ENCODE measurements at places on chromosomes 13 and 19.
A peak's percentile ranks its signal among the peaks of the same experiment; 100 is the strongest.

- no peak for DNase-seq
Measured at GRCh38 chr13:62932256-62932883, 1516.7 kb upstream of the PCDH20 start.

DNA sequence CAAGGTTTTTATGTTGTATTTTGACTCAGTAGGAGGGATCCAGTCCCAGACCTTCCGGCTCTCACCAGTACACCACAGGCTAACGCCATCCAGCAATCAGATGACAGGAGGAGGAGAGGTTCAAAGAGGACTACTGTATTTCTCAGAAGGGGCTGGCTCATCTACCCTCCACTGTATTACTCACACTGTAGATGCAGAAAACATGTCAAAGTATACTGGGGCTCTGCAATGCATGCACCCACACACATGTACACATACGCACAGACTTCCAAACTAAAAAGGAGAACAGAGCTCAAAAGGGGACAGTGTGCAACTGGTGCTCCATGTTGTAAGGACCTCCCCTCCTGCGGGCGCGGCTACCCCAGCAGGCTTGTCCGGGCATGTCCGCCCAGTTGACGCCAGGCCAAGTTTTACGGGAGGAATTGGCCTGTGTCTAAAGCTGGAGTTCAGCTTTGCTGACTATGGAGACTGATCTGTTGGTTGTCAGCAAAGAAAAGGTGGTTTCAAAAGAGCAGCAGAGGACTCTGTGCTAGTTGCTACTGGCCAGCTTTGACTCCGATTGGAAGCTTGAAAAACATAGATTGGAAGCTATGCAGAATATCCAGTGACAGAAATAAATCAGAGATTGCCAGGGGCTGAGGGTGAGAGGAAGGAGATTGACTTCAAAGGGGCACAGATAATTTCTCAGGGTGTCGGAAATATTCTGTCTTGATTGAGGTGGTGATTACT, 314.2 kb downstream of the DLEU7 start:
- peak; percentile 81 for DNase-seq

GRCh38 chr19:18666784-18667183, 16.7 kb upstream of the CRTC1 start:
- no peak for DNase-seq

- no peak for DNase-seq
Measured at GRCh38 chr13:39935155-39935554, 279.7 kb downstream of the COG6 start.

GRCh38 chr13:103349211-103349980, 283.2 kb upstream of the SLC10A2 start:
- no peak for DNase-seq

DNA sequence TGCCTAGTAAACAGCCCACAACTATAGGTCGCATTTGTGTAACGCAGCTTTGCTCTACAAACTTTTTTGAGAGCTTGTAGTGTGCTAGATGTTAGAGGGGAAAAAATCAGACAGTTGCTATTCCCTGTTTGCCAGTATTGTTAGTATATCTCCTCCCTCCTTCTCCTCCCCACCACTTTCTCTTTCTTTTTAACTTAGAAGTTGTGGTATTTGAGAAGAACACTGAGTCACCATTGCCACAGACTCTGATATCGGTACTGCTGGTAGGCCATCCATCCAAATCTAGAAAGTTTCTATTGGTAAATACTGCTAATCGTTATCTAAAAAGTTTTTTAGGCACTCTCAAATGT, 666 bp downstream of the POMP start:
- no peak for DNase-seq

GRCh38 chr19:34962687-34963572, 1.1 kb downstream of the ZNF792 start:
- no peak for DNase-seq

DNA sequence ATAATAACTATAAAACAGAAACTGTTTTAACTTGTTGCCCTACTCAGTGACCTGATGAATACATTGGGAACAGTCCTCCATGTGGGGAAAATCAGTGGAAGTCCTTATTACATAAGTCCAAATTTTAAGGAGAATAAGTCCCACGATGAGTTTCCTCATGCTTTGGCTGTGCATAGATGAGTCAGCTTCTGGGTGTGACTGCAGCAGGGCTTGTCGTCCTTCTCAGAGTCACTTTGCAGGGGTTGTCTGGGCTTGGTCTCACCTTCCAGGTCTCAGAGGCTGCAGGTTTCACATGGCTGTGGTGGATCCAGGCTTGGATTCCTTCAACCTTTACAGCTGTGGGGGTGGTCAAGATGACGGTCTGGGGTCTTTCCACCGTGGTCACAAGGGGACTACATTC, 85.6 kb downstream of the SLC25A15 start:
- no peak for DNase-seq

DNA sequence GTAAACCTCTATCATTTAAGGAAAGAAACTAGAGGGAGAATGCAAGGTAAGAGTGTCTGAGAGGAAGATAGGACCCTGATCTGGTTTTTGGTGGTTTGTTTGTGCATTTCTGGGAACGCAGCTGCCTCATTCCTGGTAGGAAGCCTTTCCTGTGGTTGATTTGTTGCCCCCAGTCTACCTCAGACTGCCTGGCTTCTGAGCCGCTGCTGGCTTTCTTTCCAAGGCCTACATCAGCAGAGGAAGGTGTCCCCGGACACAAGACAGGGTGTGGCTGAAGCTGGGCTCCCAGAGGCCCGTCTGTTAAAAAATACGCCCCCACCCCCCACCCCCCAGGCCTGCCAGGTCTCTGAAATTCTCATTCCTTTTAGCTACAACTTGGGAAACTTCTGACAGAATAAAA, 42.6 kb downstream of the C13orf42 start:
- DNase-seq: no peak

GRCh38 chr13:93951951-93952350, 527.5 kb downstream of the DCT start:
- no peak for DNase-seq

- DNase-seq: peak; percentile 15
Measured at GRCh38 chr19:38266981-38267597, 2.7 kb downstream of the SPINT2 start.

- no peak for DNase-seq
Measured at GRCh38 chr19:6778386-6778785, 5.9 kb downstream of the VAV1 start.

DNA sequence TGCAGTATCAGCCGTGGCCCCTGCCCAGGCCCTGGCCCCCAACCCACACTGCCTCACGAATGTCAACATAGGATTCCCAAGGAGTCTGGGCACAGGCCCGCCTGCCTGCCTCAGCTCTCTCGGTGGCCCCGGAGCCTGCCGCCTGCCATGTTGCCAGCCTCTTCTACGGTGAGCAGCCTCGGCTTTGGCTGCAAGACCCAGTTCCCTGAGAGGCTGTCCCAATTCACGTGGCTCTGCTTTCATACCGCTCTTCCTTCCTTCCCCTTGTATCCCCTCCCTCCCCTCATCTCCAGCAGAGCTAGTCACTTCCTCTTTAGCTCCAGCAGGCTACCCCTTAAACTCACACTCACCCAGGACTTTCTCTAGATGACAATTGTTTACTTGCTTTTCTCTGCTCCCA, 42.7 kb downstream of the SERP2 start:
- DNase-seq: no peak

DNA sequence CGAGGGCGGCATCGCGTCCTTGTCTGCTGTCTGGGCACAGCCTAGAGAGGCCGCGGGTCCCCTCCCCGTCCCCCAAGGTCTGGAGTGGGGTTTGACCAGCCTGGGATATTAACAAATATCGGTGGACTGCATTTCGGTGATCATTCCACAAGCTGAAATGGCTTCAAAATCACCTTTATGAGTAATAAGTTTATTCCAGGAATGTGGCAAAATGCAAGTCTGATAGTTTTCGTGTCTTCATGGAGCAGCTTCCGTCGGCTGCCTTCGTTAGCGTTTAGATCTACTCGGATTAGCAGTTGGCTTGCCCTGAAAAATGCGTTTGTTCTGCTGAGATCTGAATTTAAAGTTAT, 1.1 kb upstream of the GJA3 start:
- DNase-seq: no peak

GRCh38 chr19:55640577-55641425, at the start of gene ZNF580:
TSS of gene ZNF580 (plus strand) at chr19:55641002. CDS start at chr19:55642509, 1,507 bp downstream.
- DNase-seq: no peak

DNA sequence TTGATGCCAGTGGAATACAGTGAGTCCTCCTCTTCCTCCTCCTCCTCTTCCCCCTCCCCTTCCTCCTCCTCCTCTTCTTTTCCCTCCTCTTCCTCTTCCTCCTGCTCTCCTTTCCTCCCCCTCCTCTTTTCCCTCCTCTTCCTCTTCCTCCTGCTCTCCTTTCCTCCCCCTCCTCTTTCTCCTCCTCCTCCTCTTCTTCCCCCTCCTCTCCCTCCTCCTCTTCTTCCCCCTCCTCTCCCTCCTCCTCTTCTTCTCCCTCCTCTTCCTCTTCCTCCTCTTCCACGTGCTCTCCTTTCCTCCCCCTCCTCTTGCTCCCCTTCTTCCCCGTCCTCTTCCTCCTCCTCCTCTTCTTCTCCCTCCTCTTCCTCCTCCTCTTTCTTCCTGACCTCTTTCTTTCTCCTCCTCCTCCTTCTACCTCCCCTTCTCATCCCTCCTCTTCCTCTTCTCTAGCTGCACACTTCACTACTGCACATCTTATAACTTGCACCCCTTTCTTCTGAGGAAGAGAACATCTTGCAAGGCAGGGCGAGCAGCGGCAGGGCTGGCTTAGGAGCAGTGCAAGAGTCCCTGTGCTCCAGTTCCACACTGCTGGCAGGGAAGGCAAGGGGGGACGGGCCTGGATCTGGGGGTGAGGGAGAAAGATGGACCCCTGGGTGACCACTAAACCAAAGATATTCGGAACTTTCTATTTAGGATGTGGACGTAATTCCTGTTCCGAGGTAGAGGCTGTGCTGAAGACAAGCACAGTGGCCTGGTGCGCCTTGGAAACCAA, 5.6 kb downstream of the PDX1 start:
- no peak for DNase-seq

GRCh38 chr13:46598140-46598819, 45.3 kb downstream of the LRCH1 start:
- no peak for DNase-seq

GRCh38 chr13:23750383-23751121, 138.6 kb downstream of the MIPEP start:
- DNase-seq: no peak

DNA sequence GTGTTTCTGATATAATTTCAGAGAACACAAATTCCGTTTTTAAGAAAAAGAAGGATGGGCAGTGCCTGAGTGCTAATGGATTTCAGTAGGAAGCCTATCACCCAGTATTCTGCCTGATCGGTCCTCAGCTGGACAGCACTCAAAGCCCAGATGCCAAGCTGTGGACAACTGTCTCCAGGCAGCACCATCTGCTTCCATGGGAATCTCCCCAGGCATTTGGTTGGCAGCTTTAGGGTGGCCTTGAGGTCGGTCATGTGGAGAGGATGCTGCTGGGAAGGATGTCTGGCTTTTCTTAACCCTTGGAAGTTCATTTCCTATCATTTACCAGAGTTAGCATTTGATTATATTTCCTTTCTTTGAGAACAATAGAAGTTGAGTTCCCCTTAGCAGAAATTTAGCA, 311.7 kb downstream of the TBC1D4 start:
- no peak for DNase-seq

- no peak for DNase-seq
Measured at GRCh38 chr19:726993-727956, 18.5 kb downstream of the PALM start.

- DNase-seq: no peak
Measured at GRCh38 chr13:60028021-60028420, 135.7 kb downstream of the DIAPH3 start.

DNA sequence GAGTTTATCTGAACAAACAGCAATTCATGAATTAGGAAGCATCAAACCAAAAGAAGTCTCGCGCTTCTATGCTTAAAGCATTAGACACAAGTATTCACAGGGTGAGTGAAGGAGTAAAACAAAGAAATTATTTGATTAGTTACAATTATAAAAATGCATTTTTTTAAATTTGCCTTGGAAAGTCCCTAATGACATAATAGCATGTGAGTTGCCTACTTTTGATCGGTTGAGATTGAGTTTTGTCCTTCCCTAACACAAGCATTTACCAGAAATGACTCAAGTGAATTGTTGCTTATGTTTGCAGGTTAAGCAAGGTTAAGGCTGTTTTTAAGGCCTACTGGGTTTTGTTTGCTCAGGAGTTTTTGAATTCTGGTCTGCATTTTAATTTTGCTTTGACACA, 389 bp upstream of the ZNF649 start:
- no peak for DNase-seq

DNA sequence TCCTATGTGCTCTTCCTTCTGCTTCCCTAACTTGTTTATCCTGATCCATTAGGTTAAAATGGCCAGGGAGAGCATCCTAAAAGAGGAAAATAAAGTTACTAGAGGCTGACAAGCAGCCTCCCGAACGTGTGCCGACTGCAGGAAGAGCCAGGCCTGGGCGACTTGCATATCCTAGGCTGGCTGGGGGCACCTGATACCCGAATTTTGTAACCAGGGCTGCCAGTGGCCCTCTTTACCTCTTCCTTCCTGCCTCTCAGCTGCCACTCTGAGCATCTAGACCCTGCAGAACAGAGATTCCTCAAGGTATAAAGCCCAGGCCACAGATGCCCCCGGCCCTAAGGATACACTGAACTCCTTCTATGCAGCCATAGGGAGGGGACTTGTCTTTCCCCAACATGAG, 48.5 kb upstream of the KATNAL1 start:
- DNase-seq: no peak

DNA sequence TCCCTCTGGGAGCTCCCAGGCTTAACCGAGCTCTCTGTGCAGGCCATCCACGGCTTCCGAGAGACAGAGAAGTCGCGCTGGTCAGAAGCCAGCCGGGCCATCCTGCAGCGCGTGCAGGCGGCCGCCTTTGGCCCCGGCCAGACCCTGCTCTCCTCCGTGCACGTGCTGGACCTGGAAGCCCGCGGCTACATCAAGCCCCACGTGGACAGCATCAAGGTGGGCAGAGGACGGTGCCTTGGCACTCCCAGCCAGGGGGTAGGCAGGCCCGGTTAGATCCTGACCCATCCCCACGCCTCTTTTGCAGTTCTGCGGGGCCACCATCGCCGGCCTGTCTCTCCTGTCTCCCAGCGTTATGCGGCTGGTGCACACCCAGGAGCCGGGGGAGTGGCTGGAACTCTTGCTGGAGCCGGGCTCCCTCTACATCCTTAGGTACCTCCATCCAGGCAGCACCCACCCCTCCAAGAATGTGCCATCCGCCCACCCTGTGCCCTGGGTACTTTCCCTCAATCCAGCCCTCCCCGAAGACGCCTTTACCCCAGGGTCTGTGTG, 1.5 kb downstream of the PSPN start:
- no peak for DNase-seq
